ENCODE measurements at places on chromosomes 5 and 9. TPM values are rescaled to one million over a fixed set of nuclear protein-coding genes. Genes with fewer than 3 reads are reported as not detected.

- no peak for DNase-seq
- H3K27ac ChIP-seq: no peak overlapping the region
- peaks cover 14% of the 10 kb centered on the region for H3K4me1 ChIP-seq
- no peaks in the 10 kb centered on the region for H3K27me3 ChIP-seq
- H3K4me3 ChIP-seq: no peak overlapping the region
These were observed 170.7 kb downstream of the MAPKAP1 start for GRCh38 chr9:125536167-125536772.

GRCh38 chr5:50646591-50646990 is 19.8 kb upstream of the PARP8 start:
- no peak overlapping the region for H3K27ac ChIP-seq
- H3K27me3 ChIP-seq: no peaks in the 10 kb centered on the region
- H3K4me1 ChIP-seq: peaks cover 15% of the 10 kb centered on the region
- no peak overlapping the region for H3K4me3 ChIP-seq
- no peaks in the 10 kb centered on the region for H3K36me3 ChIP-seq
- DNase-seq: no peak

DNA sequence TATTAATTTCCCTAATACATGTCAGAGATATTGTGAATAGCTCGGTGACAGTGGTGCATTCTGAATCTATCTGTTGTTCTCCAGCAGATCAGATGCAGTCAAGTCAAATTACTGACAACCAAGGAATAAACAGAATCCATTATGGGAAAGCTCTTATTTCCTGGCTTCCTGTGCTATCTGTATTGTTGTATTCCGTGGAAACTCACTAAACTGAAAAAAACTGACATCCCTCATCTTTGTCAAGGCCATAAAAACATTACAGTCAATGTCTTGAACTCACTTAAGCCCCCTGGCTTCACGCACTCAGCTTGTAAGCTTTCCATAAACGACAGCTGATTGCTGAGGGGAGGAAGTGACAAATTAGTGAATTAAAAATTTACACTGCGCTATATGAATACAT is 245.9 kb downstream of the CTNND2 start:
- DNase-seq: no peak
- H3K36me3 ChIP-seq: no peaks in the 10 kb centered on the region
- no peaks in the 10 kb centered on the region for H3K27me3 ChIP-seq
- H3K4me1 ChIP-seq: no peaks in the 10 kb centered on the region
- no peak overlapping the region for H3K4me3 ChIP-seq

- peak overlapping the region; percentile 77 for H3K27ac ChIP-seq
- H3K4me1 ChIP-seq: peaks cover 26% of the 10 kb centered on the region
- DNase-seq: no peak
- H3K36me3 ChIP-seq: no peaks in the 10 kb centered on the region
These were observed 73.4 kb downstream of the ANGPTL2 start for GRCh38 chr9:127049044-127049443.

GRCh38 chr5:145941448-145942130 is 5.2 kb downstream of the SH3RF2 start:
- H3K27me3 ChIP-seq: peaks cover 67% of the 10 kb centered on the region
- H3K4me1 ChIP-seq: peaks cover 11% of the 10 kb centered on the region
- H3K27ac ChIP-seq: no peak overlapping the region

- H3K27me3 ChIP-seq: peaks cover 10% of the 10 kb centered on the region
- H3K36me3 ChIP-seq: no peaks in the 10 kb centered on the region
- no peak overlapping the region for H3K27ac ChIP-seq
- no peak for DNase-seq
- no peak overlapping the region for H3K4me3 ChIP-seq
- peaks cover 2% of the 10 kb centered on the region for H3K4me1 ChIP-seq
These were observed 10.7 kb upstream of the COL5A1 start for GRCh38 chr9:134630861-134631260.

DNA sequence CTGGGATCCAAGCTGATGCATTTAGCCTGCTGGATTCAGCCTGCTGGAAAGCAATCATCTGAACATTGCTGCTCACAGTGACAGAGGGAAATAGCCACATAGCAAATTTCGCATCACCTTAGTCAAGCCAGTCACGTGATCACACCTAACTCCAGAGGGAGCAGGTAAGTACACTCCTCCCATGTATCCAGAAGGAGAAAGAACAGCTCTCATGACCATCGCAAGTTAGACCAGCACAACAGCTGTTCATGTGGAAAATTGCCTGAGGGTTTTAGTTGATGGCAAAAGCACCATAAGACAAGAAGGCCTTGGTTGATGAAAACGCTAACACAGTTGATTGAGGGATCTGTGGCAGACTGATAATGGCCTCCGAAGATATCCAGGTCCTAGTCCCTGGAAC is 34.2 kb upstream of the MYO10 start:
- no peaks in the 10 kb centered on the region for H3K36me3 ChIP-seq
- peaks cover 8% of the 10 kb centered on the region for H3K27me3 ChIP-seq
- no peak for DNase-seq
- H3K4me3 ChIP-seq: no peak overlapping the region
- no peak overlapping the region for H3K27ac ChIP-seq
- no peaks in the 10 kb centered on the region for H3K4me1 ChIP-seq

GRCh38 chr5:37619353-37619752 is 220.5 kb downstream of the GDNF start:
- DNase-seq: no peak
- no peaks in the 10 kb centered on the region for H3K4me1 ChIP-seq
- peaks cover 11% of the 10 kb centered on the region for H3K36me3 ChIP-seq

GRCh38 chr9:136316271-136316751 is 11.0 kb upstream of the GPSM1 start:
- no peak overlapping the region for H3K27ac ChIP-seq
- H3K27me3 ChIP-seq: no peaks in the 10 kb centered on the region
- no peaks in the 10 kb centered on the region for H3K36me3 ChIP-seq

DNA sequence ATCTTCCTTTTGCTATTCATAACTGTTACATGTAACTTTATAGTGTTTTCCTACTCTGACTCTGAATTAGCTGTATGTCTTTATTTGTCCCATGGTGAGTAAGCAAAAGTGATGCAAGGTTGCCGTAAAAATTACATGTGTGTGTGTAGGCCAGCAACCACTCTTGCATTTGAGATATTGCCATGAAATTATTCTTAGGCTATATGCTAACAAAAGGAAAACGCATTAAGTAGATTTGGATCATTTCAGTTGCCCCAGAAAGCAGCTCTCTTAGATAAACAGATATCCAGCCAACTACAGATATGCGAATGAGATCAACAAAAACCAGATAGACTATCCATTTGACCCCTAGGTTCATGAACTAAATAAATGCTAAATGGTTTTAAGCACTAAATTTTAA is 73.6 kb downstream of the CYLC2 start:
- no peak overlapping the region for H3K27ac ChIP-seq
- H3K36me3 ChIP-seq: no peaks in the 10 kb centered on the region

DNA sequence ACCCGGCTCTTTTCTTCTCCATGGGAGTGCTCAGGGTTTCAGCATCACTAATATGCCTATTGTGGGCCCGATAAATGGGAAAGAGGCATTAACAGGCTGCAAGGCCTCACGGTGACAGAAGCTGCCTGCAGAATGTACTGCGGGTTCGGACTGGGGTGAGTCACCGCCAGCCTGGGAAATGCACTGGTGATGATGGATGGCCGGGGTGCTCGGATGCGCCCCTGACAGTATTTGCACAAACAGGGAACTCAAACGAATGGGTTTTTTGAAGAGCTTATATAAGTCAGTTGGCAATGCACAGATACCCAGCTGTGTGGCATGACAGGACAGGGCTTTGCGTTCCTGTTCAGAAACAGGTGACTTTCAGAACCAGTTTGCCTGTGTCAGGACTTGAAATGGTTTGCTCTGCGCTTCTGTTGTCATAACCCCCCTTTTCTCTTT is 42.0 kb upstream of the PITX1 start:
- H3K27me3 ChIP-seq: peaks cover 35% of the 10 kb centered on the region
- H3K4me3 ChIP-seq: no peak overlapping the region
- H3K36me3 ChIP-seq: no peaks in the 10 kb centered on the region
- no peaks in the 10 kb centered on the region for H3K4me1 ChIP-seq

GRCh38 chr5:150266871-150267291 is 22.7 kb downstream of the CAMK2A start:
- DNase-seq: no peak
- H3K27me3 ChIP-seq: peaks cover 31% of the 10 kb centered on the region
- no peaks in the 10 kb centered on the region for H3K4me1 ChIP-seq
- no peak overlapping the region for H3K27ac ChIP-seq

DNA sequence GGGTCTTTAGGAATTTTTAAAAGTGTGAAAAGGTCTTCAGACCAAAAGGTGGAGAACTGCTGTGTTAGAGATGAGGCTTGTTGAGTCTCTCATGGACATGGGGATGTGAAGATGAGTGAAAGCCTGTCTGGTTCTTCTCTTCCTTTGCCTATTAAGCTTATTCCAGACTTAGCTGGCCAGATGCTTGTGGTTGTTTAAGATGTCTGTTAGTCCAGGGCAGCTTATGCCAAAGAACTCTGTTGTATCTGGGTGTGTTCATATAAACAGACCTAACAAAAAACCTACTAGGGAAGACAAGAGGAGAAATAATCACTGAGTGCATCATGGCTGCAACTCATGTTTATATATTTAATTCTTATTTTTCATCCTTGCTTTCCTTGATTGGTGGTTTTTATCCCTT is 57.5 kb upstream of the NCS1 start:
- no peak overlapping the region for H3K27ac ChIP-seq
- peaks cover 8% of the 10 kb centered on the region for H3K4me1 ChIP-seq
- no peaks in the 10 kb centered on the region for H3K27me3 ChIP-seq
- H3K36me3 ChIP-seq: peaks cover 8% of the 10 kb centered on the region
- no peak for DNase-seq

DNA sequence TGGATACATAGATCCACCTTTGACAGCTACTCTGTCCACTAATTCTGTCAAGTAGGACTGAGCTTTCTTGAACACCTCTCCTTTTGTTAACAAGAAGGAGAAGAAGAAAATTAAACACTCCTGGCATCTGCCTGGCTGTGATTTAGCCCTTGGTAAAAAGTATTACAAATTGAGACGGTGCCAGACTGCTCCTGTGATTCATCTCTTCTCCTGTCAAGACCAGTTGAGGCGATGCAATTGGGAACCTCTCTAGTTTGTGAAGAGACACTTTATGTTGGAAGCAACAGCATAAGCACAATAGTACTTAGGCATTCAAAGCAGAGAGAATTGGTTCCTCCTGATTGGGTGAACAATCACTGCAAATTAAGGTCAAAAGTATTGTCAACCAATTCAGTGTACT is 72.7 kb downstream of the GHR start:
- no peak overlapping the region for H3K4me3 ChIP-seq
- no peaks in the 10 kb centered on the region for H3K36me3 ChIP-seq
- H3K27ac ChIP-seq: no peak overlapping the region
- no peaks in the 10 kb centered on the region for H3K4me1 ChIP-seq
- H3K27me3 ChIP-seq: peaks cover 8% of the 10 kb centered on the region

- H3K36me3 ChIP-seq: no peaks in the 10 kb centered on the region
- H3K27ac ChIP-seq: no peak overlapping the region
- H3K4me1 ChIP-seq: no peaks in the 10 kb centered on the region
- H3K4me3 ChIP-seq: no peak overlapping the region
- no peak for DNase-seq
These were observed 26.5 kb upstream of the KCNN2 start for GRCh38 chr5:114335391-114335790.

- DNase-seq: no peak
- no peak overlapping the region for H3K27ac ChIP-seq
- H3K36me3 ChIP-seq: no peaks in the 10 kb centered on the region
These were observed 90.9 kb upstream of the PPP1R2B start for GRCh38 chr5:156759156-156759555.

DNA sequence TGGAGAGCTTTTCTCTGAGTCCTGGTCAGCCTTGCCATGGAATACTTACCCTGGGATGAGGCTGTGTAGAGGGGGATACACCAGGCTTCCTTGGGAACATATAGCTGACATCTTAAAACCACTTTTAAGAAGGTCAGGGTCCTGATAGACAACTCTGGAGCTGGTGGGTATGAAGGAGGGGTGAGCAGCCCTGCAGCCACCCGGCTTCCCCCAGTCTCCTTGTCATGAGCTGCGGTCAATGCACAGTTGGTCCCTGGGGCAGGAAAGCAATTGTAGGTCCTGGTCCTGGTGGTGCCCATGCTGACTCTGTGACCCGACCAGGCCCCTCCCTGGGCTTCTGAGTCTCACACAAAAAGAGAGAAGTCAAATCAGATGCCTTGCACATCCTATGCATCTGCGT is 63.6 kb downstream of the MRPL36 start:
- no peak overlapping the region for H3K27ac ChIP-seq
- H3K4me3 ChIP-seq: no peak overlapping the region
- peaks cover 41% of the 10 kb centered on the region for H3K27me3 ChIP-seq
- H3K4me1 ChIP-seq: no peaks in the 10 kb centered on the region

DNA sequence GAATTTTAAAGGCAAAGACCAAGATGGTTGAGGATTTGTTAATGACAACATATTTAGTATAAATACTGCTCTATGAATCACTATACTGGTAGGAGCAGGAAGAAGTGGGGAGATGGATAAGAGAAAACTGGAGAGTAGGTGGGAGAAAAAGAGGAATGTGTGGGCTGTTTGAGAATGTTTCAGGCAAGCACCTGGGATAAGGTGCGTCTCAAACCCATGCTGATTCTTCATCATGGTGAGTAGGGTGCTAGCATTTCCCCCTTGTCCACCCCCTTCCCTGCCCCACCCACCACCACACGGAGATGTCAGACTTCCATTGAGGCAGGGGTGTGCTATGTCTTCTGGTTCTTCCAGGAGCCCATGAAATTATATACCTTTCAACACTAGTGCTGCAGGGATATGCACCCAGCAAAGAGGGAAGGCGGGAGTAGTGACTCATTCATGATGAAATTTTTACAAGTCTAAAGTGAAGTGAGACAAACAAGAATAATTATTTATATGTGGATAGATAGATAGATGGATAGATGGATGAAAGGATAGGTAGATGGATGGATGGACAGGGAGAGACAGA is 54.3 kb downstream of the MTX3 start:
- H3K4me3 ChIP-seq: no peak overlapping the region
- H3K4me1 ChIP-seq: no peaks in the 10 kb centered on the region
- no peak for DNase-seq

The CDHR2 gene
- total RNA-seq: 2.4 TPM

The BHMT2 gene
- total RNA-seq: not detected

The TAF1L gene
- 0.05 TPM for total RNA-seq

The LRRC19 gene
- total RNA-seq: not detected

The TPRN gene
- 6.3 TPM for total RNA-seq

The TLE1 gene
- total RNA-seq: 3.4 TPM

Data from T-helper 17 cell (primary cell).